ENCODE measurements at places on chromosomes 2 and 18. TPM values are rescaled to one million over a fixed set of nuclear protein-coding genes. Genes with fewer than 3 reads are reported as not detected.

- no peaks in the 10 kb centered on the region for H3K4me1 ChIP-seq
- H3K27ac ChIP-seq = no peak overlapping the region
- H3K4me3 ChIP-seq = no peak overlapping the region
- H3K36me3 ChIP-seq = no peaks in the 10 kb centered on the region
- H3K27me3 ChIP-seq = peaks cover 3% of the 10 kb centered on the region
- DNase-seq = no peak
Measured at GRCh38 chr18:59820663-59821062, 79.1 kb upstream of the PMAIP1 start.

DNA sequence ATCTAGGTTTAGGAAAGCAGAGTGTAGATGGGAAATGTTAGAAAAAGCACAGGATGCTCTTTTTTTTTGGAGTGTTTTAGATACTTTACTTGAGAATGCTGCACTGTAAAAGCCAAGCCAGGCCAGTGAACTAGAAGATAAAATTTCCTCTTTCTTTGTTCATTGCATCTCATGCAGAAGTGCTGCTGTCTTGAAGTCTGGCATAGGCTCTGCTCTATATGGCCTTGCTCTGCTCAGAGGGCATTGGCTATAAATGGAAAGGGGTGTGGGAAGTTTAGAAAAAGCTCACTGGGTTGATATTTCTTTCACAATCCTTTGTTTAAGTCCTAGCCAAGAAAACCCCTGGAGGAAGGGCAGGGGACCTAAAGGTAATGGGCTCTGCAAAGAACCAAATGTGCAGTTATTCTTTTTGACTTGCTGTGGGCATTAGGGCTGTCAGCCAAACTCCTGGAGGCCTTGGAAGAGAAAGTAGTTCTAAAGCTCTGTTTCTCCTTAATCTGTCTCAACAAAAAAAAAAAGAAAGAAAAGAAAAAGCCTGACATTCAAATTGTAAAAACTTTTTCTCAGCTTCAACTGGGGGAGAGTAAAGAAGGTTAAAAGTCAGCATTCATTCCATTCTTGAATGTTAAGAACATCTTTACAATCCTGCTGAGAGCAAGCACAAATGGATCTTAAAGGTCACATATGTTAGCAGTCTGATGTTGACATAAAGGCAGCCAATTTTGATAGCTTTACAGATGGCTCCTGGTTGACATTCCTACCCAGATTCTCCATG lies 338.3 kb downstream of the GULP1 start:
- H3K4me3 ChIP-seq = no peak overlapping the region
- H3K27me3 ChIP-seq = no peaks in the 10 kb centered on the region
- no peak for DNase-seq
- peaks cover 13% of the 10 kb centered on the region for H3K4me1 ChIP-seq

DNA sequence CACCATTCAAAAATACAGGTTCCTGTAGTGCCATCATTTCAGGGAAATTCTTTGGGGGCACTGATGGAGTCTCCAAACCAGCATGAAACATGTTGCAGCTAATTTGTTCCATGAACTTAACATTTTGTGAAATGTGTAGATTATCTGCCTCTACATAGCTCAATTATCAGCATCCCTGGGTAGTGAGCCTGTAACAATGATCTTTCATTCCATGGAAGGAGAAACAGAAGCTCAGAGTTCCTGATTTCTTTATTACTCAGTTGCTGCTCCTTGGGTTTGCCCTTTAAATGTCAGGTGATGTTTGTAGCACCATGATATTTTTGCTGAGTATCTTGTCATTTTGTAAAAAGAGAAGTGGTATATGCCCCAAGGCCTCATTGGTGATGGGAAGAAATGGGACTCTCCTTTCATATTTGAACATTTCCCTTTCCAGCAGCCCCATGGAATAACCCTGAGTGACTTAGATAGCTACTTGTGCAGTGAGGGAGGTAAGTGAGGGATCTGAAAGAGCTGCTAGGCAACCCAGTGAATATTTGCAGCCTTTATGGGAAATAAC lies 146.9 kb downstream of the CERS6 start:
- H3K4me3 ChIP-seq = no peak overlapping the region
- H3K4me1 ChIP-seq = peaks cover 26% of the 10 kb centered on the region
- no peak overlapping the region for H3K27ac ChIP-seq
- no peak for DNase-seq
- H3K36me3 ChIP-seq = no peaks in the 10 kb centered on the region

DNA sequence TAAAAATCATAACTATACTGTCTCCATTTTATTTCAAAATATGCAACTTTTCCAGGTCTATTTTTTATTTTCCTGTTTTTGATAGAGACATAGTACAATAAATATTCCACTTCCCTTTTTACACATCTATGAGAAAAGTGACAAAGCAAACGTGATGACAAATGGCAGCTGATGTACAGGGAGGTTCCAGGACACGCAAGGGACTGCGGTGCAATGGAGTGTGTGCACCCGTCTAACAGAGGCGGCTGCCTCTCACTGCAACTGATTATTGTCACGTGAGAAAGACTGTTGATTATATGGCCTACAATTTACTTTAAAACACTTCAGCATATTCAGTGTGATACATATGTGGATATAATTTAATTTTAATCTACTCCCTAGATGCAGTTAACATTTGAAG lies 142.6 kb downstream of the LRRC30 start:
- no peak overlapping the region for H3K27ac ChIP-seq
- no peak overlapping the region for H3K4me3 ChIP-seq
- no peak for DNase-seq
- peaks cover 24% of the 10 kb centered on the region for H3K4me1 ChIP-seq

- peaks cover 22% of the 10 kb centered on the region for H3K27me3 ChIP-seq
- H3K27ac ChIP-seq = no peak overlapping the region
- H3K36me3 ChIP-seq = no peaks in the 10 kb centered on the region
- no peak overlapping the region for H3K4me3 ChIP-seq
Measured at GRCh38 chr18:57205641-57206040, 58.8 kb downstream of the BOD1L2 start.

- no peaks in the 10 kb centered on the region for H3K27me3 ChIP-seq
- no peak overlapping the region for H3K27ac ChIP-seq
- H3K4me1 ChIP-seq = peaks cover 14% of the 10 kb centered on the region
Measured at GRCh38 chr2:224938651-224939182, 103.6 kb downstream of the DOCK10 start.

GRCh38 chr18:41767960-41768359 lies 187.1 kb upstream of the PIK3C3 start:
- H3K36me3 ChIP-seq = no peaks in the 10 kb centered on the region
- H3K4me1 ChIP-seq = no peaks in the 10 kb centered on the region
- H3K4me3 ChIP-seq = no peak overlapping the region
- no peak for DNase-seq
- no peak overlapping the region for H3K27ac ChIP-seq

DNA sequence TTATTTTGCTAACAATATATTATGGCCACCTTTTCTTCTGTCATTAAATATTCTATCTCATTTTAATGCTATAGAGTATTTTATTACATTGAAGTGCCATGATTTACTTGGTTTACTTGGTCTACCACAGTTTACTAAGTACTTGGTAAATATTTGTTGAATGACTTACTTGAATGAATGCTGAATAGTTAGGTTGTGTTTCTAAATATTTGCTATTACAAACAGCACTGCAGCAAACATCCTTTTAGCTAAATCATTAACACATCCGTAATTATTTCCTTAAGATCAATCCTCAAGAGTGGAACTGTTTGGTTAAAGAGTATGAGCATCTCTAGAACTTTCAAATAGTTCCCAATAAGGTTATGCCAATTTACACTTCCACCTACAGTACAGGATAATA lies 318.7 kb downstream of the MYCN start:
- no peaks in the 10 kb centered on the region for H3K27me3 ChIP-seq
- H3K4me1 ChIP-seq = no peaks in the 10 kb centered on the region
- DNase-seq = no peak

DNA sequence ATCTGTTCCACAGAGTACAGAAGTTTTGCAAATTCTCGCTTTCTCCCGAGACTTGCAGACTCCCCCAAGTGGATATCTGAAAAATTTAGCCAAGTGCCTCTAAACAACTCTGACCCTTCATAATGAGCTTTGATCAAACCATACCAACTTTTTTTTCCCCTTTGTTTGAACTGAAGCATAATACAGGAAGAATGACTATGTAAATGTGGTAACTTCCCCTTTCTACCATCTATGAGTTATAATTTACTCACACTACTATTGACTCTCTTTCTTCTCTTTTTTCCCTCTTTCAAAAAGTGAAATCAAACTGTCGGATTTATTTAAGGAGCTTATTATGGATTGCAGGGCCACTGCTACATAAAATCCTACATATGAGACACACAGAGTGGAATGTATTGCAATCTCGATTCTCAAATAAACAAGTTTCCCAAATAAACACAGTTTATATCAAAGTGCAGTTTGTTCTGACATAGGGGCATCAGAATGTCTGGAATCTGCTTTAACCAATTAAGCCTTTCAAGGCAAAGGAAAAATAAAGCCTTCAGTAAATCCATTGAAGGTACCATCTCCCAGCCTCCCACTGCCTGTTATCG lies 1.4 kb upstream of the ZNF804A start:
- no peak overlapping the region for H3K27ac ChIP-seq
- no peaks in the 10 kb centered on the region for H3K4me1 ChIP-seq
- no peaks in the 10 kb centered on the region for H3K36me3 ChIP-seq
- DNase-seq = no peak

DNA sequence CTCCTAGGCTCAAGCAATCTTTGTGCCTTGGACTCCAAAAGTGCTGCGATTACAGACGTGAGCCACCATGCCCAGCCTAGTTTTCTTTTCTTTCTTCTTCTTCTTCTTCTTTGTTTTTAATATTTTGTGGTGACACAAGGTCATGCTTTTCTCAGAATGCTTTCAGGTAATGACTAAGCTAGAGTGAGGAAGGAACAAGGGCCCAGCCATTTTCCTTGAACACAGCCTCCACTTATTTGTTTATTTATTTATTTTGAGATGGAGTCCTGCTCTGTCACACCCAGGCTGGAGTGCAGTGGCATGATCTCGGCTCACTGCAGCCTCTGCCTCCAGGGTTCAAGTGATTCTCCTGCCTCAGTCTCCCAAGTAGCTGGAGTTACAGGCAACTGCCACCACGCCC lies 74.3 kb upstream of the ST3GAL5 start:
- H3K4me1 ChIP-seq = no peaks in the 10 kb centered on the region
- H3K4me3 ChIP-seq = no peak overlapping the region
- no peak overlapping the region for H3K27ac ChIP-seq
- H3K27me3 ChIP-seq = no peaks in the 10 kb centered on the region
- DNase-seq = no peak
- H3K36me3 ChIP-seq = no peaks in the 10 kb centered on the region

- H3K27me3 ChIP-seq = no peaks in the 10 kb centered on the region
- DNase-seq = no peak
- no peak overlapping the region for H3K27ac ChIP-seq
- H3K4me1 ChIP-seq = no peaks in the 10 kb centered on the region
Measured at GRCh38 chr2:45043174-45043573, 33.9 kb upstream of the SIX2 start.

DNA sequence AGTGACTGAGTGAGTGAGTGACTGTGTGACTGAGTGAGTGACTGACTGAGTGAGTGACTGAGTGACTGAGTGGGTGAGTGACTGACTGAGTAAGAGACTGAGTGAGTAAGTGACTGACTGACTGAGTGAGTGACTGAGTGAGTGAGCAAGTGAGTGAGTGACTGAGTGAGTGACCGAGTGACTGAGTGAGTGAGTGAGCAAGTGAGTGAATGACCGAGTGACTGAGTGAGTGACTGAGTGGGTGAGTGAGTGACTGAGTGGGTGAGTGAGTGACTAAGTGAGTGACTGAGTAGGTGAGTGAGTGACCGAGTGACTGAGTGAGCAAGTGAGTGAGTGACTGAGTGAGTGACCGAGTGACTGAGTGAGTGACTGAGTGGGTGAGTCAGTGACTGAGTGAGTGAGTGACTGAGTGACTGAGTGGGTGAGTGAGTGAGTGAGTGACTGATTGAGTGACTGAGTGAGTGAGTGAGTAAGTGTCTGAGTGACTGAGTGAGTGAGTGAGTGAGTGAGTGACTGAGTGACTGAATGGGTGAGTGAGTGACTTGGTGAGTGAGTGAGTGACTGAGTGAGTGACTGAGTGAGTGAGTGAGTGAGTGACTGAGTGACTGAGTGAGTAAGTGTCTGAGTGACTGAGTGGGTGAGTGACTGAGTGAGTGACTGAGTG lies 13.3 kb downstream of the MAL start:
- H3K27me3 ChIP-seq = peaks cover 1% of the 10 kb centered on the region
- H3K27ac ChIP-seq = no peak overlapping the region
- peaks cover 2% of the 10 kb centered on the region for H3K4me1 ChIP-seq
- H3K4me3 ChIP-seq = no peak overlapping the region
- no peak for DNase-seq
- no peaks in the 10 kb centered on the region for H3K36me3 ChIP-seq

GRCh38 chr2:112593736-112594135 lies 9.3 kb downstream of the CHCHD5 start:
- H3K27me3 ChIP-seq = no peaks in the 10 kb centered on the region
- no peak for DNase-seq
- H3K4me3 ChIP-seq = no peak overlapping the region
- H3K36me3 ChIP-seq = no peaks in the 10 kb centered on the region

DNA sequence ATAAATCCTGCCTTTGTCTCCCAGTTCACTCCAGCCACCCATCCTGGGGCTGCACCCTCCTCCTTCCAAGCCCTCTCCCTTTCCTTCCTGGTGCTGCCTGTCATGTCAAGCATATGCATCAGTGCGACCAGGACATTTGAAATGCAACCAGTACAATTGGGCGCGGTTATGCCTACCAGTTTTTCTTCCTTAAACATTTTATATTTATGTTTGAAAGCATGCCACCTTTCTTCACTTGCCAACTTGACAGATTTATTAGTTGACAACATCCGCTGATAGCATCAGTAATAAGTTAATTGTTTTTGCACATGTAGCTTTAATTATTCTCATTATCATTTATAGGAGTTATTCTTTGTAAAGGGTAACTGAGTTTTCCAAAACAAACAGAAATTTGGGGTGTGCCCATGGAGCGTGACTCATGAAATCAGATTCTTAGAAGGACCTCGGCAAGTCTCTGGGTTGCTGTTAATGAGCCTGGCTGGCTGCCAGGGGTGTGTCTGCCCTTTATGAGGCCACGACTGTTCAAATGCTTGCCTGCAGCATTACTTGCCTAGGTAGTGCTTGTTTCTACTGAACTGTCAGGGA lies 32.8 kb upstream of the IL1B start:
- no peak overlapping the region for H3K4me3 ChIP-seq
- peak; percentile 73 for DNase-seq
- peaks cover 19% of the 10 kb centered on the region for H3K4me1 ChIP-seq
- H3K27ac ChIP-seq = no peak overlapping the region

GRCh38 chr2:150591496-150592285 lies 104.2 kb upstream of the RND3 start:
- H3K4me1 ChIP-seq = peaks cover 9% of the 10 kb centered on the region
- H3K27ac ChIP-seq = no peak overlapping the region
- no peaks in the 10 kb centered on the region for H3K27me3 ChIP-seq
- no peaks in the 10 kb centered on the region for H3K36me3 ChIP-seq
- H3K4me3 ChIP-seq = no peak overlapping the region

GRCh38 chr18:27428716-27429475 lies 243.8 kb upstream of the CHST9 start:
- H3K4me3 ChIP-seq = no peak overlapping the region
- H3K27me3 ChIP-seq = no peaks in the 10 kb centered on the region
- H3K27ac ChIP-seq = no peak overlapping the region
- H3K4me1 ChIP-seq = no peaks in the 10 kb centered on the region

LOXHD1 gene
- total RNA-seq = 0.92 TPM

FMNL2 gene
- total RNA-seq = 4.2 TPM

DSG4 gene
- not detected for total RNA-seq

KCNG2 gene
- not detected for total RNA-seq

MAPK4 gene
- 15.2 TPM for total RNA-seq

ARHGAP15 gene
- total RNA-seq = 7.1 TPM
